ENCODE measurements at places on chromosomes 13 and 19.

- no peak for DNase-seq
These were observed 1.9 kb downstream of the ICAM5 start for GRCh38 chr19:10291554-10292205.

DNA sequence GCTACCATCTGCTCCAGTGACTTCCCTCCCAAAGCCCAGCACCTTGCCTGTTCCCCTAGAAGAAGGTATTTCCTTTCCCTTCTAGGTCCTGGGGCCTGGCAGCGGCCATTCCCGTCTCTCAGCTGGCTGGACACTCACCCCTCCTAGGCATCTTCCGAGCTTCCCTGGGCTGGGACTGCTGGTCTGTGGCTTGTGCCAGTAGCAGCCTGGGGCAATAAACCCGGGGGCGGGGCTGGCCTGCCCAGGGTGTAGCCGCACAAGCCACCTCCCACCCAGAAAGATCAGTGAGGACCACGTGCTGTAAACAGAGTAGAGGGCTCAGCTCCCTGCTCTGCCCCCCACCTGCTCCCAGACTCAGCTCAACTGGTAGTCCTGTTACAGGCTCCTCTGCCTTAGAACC lies 15.0 kb downstream of the LIPE start:
- DNase-seq: no peak

- DNase-seq: no peak
These were observed 47.1 kb upstream of the ZMYM5 start for GRCh38 chr13:19910336-19911072.

DNA sequence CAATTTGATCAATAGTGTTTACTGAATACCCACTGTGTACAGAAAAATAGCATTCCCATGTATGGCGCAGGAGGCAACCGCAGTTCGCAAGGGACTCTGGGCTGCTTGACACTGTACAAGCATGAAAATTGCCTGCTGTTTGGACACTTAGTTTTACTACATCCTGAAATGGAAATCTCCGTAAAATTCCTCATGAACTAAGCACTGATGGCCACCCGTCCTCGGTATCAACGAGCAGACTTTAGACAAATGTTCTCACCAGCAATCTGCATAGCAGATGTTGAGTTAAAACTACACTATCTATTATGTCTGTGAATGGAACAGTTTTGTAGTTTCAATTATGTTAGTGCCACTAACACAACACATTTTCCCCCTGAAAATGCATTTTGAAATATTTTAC lies 294.7 kb downstream of the DCLK1 start:
- no peak for DNase-seq

DNA sequence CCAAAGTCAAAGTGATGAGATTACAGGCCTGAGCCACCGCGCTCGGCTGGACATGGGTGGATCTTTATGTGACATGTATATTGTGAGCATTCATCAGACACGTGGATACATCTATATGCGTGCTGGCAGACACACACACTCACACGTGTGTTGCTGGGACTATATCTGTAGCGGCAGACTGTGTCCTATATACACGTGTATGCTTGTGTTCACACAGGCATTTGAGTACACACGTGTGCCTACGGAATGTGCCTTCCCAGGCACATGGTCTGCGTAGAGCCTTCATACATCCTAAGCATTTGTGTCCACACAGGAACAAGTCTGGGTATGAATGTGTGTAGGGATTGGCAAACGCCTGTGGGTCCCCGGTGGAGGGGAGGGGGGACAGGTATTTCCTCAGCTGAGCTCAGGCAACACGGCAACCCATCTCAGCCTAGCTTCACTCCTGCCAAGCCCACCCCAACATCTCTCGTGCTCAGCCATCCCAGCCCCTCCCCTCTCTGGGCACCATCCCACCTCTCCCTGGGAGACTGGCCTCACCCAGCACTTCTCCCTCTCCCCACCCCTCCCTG lies 2.6 kb downstream of the UNC13A start:
- no peak for DNase-seq

GRCh38 chr13:44230736-44231135 lies 142.9 kb upstream of the SERP2 start:
- no peak for DNase-seq

DNA sequence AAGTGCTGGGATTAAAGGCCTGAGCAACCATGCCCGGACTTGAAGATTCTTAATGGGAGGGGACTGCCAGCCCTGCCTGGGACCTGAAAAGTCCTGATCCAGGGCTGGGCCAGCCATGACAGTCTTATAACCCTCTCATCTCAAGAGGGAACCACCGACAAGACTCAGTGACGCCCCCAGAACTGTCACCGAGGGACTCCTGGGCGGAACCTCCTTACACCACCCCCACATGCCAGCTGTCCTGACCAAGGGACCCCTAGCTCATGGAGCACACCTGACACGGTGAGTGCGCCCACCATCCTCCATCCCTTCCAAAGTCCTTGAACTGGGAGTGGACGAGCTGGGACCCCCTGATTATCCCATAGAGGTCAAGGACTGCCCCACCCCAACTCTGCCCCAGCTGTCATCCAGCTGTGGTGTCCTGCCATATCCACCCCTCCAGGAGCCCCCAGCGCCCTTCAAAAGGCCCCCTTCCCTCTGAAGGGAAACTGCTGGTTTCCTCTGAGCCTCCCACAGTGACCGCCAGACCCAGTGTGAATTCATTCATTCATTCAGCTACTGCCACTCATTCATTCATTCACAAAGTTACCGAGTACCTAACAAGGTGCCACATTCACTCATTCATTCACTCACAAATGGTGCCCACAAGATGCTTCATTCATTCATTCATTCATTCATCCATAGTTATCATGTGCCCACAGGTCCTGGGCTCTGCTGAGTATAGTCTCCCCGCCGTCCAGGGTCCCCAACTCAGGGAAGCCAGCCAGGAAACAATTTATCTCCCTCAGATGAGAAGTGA lies 3.7 kb downstream of the NDUFA11 start:
- DNase-seq: no peak

GRCh38 chr13:47829690-47830089 lies 171.4 kb downstream of the SUCLA2 start:
- DNase-seq: no peak

DNA sequence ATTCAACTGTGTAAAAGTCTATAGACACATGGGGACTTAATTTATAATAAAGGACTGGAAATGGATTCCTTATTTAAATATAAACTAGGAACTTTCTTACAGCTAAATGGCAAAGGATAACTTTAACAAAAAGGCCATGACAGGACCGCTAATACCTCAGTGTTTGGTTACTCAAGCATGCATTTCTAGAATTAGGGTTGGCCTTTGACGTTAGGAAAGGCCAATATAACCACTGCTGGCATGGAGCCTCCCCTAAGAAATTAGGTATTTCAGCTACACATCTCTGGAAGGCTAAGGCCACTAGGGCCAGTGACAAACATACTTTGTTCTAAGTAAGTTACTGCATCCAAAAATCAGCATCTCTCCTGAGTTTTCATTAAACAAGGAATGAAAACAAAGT lies 9.3 kb downstream of the PEG3 start:
- no peak for DNase-seq

GRCh38 chr19:45786533-45786894 lies 4.2 kb upstream of the DMPK start:
- no peak for DNase-seq

DNA sequence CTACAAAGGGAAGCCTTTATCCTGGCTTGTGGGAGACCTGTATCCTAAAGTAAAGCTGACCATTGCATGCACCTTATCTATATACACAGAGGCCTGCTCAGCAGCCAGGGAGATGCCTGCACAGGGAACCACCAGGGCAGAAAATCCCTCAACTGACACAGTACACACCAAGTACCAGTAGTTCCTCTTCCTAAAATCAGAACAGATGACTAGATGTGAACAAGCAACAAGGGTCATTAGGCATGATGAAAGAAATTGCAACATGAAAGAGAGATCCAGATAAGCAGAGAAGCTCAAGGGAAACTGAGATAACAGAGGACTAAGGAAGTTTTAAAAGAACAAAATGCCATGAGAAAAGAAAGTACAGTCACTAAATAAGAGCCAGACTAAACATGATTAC lies 39.7 kb upstream of the SLC7A9 start:
- no peak for DNase-seq

- no peak for DNase-seq
These were observed 7.3 kb downstream of the NKPD1 start for GRCh38 chr19:45153339-45154063.

DNA sequence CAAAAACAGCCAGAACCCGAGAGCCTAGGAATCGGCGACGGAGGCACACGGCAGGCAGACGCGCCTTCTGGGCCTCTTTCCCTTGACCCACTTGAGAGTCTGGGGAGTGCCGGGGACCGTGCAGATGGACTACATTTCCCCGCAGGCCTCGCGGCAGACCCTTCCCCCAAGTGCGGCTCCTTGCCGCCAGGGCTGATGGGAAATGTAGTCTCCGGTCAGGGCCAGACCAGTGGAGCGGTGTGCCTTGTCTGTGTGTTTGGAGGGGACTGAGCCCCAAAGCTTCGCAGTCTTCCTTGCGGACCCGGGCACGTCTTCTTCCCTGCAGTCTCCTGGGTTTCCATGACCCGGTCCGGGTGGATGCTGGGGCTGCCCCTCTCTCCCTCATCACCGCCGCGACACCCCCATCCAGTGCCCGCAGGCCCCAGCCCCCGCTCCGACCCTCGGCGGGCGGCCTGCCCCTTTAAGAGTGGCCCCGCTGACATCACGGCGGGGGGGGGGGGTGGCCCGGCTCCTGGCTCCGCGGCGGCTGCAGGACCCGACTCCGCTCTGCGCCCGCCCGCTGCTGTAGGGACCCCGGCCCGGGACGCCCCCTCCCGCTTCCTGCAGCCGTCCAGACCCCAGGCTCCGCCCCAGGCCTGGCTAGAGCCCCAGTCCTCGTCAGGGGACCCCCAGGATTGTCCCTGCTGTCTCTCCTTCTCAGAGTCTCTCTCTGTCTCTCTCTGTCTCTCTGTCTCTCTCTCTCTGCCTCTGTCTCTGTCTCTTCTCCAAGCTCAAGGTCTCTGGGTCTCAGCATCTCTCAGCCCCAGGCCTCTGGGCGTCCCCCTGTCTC lies 758 bp upstream of the CACNG7 start:
- no peak for DNase-seq

Data from stimulated activated naive CD4-positive, alpha-beta T cell (primary cell).